ENCODE measurements at places on chromosomes 6 and 20.

DNA sequence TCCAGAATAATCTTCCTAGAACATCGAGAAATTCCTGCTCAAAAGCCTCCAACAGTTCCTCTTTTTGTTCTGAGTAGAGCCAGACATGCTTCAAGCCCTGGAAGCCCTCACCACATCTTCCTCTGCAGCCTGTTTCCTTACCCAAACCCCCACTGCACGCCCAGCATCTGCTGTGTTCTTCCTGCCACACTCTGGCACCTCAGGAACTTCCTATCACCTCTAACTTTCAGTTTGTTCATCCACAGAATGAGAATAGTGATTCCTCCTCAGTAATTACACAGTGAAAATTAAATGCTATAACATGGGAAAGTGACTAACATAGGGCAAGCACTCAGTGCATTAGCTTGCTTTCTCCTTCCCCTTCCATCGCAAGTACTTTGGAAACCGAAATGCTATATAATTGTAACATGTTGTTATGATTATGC lies 26.3 kb downstream of the C6orf89 start:
- DNase-seq = no peak

DNA sequence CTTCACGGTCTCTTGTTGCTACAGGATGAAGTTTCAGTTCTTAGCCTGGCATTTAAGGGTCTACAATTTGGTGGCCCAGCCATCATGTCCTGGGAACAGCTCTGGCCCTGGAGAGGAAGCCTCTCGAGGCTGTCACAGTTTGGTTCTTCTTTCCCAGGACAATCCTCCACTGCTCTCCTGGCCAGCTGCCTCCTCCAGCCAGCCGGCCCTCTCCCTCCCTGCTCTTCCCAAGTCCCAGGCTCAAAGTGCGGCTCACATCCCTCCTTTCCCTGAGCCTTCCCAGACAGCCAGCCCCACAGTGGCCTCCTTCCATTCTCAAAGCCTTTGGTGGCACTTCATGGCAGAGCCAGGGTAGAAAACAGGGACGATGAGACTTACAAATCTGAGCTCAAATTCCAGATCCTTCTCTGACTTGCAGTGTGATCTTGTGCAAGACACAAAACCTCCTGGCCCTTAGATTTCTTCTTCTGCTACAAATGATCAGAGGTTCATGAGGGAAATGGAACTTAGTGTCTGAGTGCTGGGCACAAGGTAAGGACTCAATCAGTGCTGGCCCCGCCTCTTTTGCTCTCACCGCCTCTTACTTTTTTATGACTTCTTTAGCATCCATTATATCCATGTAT lies 223.8 kb upstream of the ECI2 start:
- DNase-seq = no peak

- peak; percentile 32 for DNase-seq
Measured at GRCh38 chr6:20013066-20013861, 176.1 kb downstream of the ID4 start.

DNA sequence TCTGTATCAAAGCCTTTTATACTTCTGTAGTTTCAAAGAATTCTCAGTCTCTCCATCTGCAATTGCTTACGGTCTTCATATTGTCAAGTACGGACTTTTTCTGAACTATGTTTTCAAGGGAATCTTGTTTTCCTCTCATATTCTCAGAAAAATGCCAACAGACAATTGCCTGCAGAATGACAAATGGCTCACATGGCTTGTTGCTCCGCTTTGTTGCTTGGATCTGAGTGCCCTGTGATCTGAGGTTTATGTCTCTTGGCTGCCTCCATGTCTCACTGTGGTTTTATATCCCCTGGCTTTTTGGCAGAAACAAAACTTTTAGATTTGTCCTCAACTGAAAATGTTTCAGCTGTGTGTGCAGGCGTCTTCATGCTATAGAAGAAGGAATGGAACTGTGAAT lies 285.4 kb upstream of the CHD6 start:
- no peak for DNase-seq

DNA sequence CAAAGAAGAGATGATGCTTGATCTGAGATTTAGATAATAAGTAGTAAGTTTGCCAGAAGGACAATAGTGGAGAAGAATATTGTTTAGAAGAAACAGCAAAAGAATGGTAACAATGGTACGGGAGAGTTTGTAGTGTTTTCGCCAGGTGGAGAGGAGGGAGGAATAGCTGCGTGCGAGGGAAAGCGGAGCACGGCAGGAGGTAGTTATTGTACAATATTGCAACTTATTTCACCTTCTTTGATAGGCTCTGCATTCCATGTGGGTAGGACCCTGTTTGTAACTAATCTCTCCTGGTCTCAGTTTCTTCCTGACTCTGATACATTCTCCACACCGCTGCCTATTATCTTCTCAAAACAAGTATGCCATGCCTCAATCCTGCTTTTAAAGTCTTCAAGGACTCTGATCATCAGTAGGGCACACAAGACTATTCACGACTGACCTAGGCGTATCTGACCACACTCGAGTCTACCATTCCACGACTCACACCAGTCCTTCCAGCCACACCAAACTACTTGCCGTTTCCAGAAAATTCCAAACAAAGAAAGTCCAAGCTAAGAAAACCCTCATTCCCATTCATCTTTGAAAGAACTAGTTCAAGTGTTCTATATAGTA lies 1.1 kb downstream of the PPIL4 start:
- DNase-seq = no peak

- DNase-seq = no peak
Measured at GRCh38 chr6:156645097-156645496, 132.1 kb upstream of the ARID1B start.

GRCh38 chr20:21259346-21259745 lies 43.8 kb upstream of the XRN2 start:
- DNase-seq = no peak

- no peak for DNase-seq
Measured at GRCh38 chr6:35302604-35303241, 5.1 kb downstream of the DEF6 start.

DNA sequence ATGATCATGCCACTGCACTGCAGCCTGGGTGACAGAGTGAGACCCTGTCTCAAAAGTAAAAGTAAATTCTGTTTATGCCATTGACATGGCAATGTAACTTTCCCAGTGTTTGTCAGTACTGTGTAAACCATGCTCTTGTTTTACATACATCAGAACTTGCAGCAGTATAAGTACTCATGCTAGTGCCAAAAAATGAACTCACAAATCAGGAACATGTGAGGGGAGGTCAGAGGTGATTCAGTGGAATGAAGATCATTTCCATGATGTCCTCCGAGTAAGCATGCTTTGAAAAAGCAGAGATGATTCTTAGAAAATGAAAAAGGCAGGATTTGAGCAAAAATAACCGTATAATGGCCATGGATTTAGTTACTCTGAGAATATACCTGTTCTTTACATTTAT lies 81.9 kb downstream of the ANKS1A start:
- DNase-seq = no peak

DNA sequence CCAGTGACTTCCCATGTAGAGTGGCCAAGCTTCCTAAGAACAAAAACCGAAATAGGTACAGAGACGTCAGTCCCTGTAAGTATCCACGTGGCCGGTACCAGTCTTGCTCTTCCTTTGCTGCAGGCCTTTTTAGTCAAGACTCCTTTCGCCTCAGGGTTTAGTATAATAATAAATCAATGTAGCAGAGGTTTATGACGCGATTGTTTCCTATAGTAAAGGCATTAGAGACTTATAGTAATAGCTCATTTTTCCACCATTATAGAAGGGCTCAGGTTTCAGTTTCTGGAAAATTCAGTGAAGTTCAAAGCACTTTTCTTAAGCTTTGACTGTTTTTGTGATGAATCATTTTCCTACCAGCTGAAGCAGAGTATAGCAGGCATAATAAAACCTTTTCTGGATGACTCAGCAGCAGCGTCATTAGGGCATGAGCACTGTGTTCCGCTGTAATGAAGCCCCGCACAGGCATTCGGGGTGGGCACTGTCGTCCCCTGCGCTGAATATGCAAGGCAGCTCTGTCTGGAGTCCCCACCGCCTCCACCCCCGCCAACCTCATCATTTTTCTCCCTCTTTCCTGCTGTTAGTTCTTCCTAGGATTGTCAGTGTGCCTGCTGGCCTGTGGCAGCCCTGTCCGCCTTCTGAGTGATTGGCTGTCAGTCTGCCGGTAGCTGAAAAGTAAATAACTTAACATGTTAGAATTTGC lies 51.3 kb downstream of the PTPN1 start:
- no peak for DNase-seq

DNA sequence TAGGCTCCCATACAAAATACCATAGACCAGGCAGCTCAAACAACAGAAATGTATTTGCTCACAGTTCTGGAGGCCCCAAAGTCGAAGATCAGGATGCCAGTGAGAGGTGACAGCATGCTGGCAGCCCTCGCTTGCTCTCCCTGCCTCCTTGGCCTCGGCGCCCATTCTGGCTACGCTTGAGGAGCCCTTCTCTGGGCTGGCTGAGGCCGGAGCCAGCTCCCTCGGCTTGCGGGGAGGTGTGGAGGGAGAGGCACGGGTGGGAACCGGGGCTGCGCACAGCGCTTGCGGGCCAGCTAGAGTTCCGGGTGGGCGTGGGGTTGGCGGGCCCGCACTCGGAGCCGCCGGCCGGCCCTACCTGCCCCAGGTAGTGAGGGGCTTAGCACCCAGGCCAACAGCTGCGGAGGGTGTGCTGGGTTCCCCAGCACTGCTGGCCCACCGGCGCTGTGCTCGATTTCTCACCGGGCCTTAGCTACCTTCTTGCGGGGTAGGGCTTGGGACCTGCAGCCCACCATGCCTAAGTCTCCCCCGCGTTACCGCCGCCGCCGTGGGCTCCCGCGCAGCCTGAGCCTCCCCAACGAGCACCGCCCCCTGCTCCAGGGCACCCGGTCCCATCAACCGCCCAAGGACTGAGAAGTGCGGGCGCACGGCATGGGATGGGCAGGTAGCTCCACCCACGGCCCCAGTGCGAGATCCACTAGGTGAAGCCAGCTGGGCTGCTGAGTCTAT lies 32.6 kb upstream of the SERPINB9 start:
- DNase-seq = no peak

- DNase-seq = no peak
Measured at GRCh38 chr20:63404129-63405085, 43.3 kb upstream of the CHRNA4 start.

DNA sequence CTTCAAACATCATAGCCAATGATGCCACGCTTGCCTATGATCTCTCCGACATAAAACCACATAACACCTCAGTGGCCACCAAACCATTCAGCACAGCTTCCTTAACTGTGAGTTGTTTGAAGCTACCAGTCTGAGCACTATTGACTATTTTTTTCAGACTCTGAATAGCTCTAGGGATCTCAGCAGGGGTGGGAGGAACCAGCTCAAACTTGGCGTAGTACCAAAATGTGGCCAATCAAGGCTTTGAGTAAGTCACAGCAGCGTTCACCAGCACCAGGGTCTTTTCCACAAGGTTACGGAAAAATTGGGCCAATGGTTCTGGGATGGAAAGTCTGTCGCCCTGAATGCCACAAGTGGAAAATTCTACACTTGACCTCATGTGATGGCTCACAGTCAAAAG lies 70.6 kb downstream of the SMPDL3A start:
- no peak for DNase-seq

- no peak for DNase-seq
Measured at GRCh38 chr6:53032849-53033248, 32.4 kb upstream of the FBXO9 start.

DNA sequence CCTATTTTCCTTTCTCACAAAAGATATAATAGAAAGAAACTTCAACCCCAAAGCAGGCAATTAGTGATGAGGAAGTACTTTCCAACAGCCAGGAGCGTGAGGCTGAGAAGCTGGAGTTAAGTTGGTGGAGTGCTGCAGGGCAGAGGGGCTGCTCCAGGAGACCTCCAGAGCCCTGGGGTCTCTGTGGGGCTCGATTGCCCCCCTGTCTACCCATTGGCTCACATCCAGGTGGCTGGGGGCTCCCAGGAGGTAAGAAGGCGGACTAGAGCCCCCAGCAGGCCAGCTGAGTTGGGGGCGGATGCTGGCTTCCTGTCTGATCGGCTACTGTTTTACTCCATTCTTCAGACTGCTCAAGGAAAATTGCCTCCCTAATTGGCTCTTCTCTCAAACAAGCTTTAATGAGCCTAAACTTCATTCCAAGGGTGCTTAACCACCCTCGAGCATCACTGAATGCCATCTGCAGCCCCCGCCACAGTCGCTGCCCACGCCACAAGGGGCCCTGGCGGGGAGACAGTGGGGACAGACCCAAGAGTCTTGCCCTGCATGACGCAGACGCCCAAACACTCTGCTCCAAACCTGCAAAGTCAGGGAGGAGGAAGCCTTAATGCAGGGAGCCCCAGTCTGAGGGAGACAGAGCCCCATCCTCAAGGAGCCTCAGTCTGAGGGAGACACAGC lies 78.6 kb downstream of the MDGA1 start:
- DNase-seq = peak; percentile 39

GRCh38 chr6:84606860-84607259 lies 157.5 kb downstream of the TBX18 start:
- no peak for DNase-seq

DNA sequence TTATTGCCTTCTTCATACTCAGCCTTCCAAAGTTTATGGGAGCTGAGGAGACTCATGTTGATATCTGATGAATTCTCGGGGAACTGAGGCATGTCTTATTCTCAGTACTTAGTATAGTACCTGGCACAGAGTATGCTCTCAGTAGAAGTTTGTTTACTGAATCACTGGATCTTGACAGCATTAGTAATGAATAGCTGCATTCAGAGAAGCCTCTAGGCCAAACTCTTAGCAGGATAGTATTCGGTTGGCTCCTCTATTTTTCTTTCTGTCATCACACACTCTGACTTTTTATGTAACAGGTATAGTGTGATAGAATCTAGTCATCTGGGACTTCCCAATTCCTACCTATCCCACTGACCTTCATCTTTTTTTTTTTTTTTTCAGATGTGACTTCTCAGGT lies 566.4 kb upstream of the MAN1A1 start:
- no peak for DNase-seq

- no peak for DNase-seq
Measured at GRCh38 chr6:12578751-12579150, 137.8 kb upstream of the PHACTR1 start.

- DNase-seq = peak; percentile 54
Measured at GRCh38 chr20:52242237-52243230, 51.0 kb upstream of the ZFP64 start.

- no peak for DNase-seq
Measured at GRCh38 chr6:23349521-23350147, 776.4 kb upstream of the NRSN1 start.

GRCh38 chr6:1527073-1527457 lies 82.7 kb upstream of the FOXC1 start:
- DNase-seq = peak; percentile 61

GRCh38 chr20:56433880-56434255 lies 21.8 kb downstream of the CASS4 start:
- no peak for DNase-seq

Measured in neural progenitor cell (in vitro differentiated cells).